ENCODE measurements at places on chromosomes 7 and 10.
A peak's percentile ranks its signal among the peaks of the same experiment; 100 is the strongest.

- no peak for DNase-seq
These were observed 170.8 kb upstream of the KLF14 start for GRCh38 chr7:130904792-130905191.

- DNase-seq = no peak
These were observed 80.1 kb downstream of the ANKIB1 start for GRCh38 chr7:92325858-92326257.

GRCh38 chr7:113873554-113874151, 45.2 kb downstream of the PPP1R3A start:
- DNase-seq = no peak

- no peak for DNase-seq
These were observed 280.9 kb upstream of the IGFBP3 start for GRCh38 chr7:46201961-46202360.

DNA sequence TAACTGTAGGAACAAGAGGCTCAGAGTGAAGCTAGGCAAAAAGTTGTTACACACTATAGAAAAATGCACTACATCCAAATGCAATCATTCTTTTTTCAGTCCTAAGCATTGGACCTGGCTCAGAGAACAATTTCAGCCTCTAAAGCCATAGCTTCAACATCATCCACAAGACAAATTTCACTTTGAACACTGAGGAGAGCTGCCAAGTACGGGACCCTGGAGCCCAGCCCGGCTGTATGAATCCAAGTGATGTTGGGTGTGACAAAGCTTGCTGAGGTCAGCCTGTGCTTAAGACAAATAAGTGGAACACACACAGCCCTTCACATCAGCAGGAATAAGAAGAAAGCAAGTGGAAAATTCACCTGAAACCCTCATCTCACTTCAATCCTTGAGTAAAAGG, 233.1 kb upstream of the PFKP start:
- no peak for DNase-seq

GRCh38 chr10:133236401-133237240, 1.0 kb upstream of the VENTX start:
- no peak for DNase-seq

DNA sequence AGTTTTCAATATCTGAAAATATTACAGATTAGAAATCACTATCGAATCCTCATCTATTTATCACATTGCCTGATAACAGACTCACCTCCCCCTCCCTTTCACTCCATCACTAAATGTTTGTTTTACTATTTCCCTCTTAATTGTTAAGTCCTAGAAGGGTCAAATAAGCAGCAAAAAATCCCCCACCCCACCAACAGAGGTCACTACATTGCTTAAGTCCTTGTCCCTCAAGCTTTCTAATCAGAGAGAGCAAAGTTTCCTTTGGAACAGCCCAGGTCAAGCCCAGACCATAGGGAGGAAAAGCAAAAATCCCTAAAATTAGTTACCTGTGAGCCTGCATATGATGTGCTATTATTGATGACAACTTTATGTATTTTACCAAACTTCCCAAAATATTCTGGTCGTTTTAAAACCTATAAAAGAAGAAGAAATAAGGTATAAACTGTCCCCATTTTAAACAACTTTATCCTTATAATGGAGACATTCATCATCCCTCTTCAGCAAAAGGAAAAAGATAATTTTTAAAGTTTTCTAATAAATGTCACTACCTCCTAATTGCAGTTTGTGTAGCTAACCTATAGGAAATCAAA, 95.0 kb downstream of the CNOT4 start:
- peak; percentile 23 for DNase-seq

All from CD4-positive, alpha-beta T cell treated with Interleukin-10 for 1 hour (primary cell).